ENCODE measurements at places on chromosomes 11 and 22.

GRCh38 chr11:68004551-68005335 is 846 bp upstream of the UNC93B1 start:
- no peak for DNase-seq

DNA sequence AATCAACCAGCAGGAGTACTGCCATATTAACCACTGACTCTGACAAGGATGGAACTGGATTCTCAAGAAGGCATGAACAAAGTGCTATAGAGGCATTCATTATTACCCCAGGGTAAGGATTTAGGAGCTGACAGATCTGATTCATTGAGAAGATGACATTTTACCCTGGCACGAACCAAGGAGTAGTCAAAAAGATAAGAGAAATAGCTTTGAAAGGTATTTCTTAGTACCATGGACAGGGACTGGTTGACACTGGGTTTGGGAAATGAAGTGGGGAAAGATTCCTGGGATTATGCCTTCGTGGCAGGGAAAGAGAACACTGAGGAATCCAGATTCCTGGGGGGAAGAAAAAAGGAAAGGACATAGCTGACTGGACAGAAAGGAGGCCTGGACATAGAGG is 5.1 kb upstream of the SAAL1 start:
- DNase-seq = no peak

- no peak for DNase-seq
Measured at GRCh38 chr11:17161515-17161914, 46.3 kb downstream of the PIK3C2A start.

DNA sequence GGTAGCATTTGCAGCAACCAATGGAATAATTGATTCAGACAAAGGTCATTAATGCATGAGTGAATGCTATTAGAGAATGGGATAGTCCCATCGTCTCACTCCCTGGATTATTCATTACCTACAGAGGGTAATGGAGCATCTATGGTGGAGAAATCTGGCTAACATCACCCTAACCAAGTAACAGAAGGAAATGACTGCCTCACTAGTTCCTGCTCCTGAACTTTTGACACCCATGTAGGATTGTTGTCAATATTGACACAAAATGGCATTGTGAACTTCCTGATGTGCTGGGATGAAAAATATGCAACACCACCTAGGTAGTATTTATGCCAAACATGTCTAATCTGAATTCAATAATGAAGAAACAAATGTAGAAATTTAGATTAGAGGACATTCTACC is 44.0 kb upstream of the KIRREL3 start:
- DNase-seq = no peak

DNA sequence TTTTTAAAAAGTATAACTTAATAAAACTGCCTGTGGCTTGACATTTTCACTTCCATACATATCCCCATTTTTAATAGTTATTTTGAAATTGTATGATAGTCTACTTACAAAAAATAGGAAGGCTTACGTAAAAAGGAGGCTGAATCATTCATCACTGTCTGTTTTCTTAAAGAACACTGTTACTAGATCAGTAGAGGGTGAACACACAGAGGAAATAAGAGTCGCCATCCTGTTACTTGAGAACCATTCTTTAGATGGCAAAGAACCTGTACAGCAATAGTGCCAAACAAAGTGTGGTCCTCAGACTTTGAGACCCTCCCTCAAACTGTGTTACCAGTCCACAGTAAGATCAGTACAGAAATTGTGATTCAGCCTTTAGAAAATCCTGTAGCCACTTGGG is 180.7 kb downstream of the PGR start:
- DNase-seq = no peak

GRCh38 chr11:121610706-121611105 is 157.9 kb upstream of the SORL1-AS1 start:
- DNase-seq = no peak

- DNase-seq = no peak
Measured at GRCh38 chr22:23626286-23626975, 5.7 kb downstream of the DRICH1 start.

GRCh38 chr11:121692236-121692635 is 239.5 kb upstream of the SORL1-AS1 start:
- no peak for DNase-seq

DNA sequence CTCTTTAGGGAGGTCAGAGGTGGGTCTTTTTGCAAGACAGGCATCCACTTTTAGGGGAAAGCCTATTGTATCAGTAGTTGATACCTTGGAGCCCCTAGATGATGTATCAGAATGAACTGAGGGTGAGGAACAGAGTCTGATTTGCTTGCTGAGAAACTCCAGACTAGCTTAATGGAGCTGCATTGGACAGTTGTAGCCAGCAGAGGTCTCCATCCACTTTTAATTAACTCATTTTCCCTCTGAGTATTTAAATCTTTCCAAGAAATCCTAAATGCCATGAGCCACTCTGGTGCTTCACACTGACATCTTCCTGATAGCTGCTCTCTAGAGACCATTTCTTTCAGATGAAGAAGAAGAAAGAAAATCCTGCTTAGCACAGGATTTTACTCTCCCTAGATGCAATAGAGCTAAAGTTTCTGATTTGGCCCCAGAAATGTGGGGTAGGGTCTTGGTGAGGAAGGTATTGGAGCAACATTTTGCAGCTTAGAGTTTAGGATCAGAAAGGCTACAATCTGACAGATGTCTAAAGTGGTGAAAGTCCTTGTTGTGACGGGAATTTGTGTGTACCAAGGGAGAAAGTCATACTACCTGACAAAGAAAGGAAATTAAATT is 38.0 kb downstream of the EXT2 start:
- no peak for DNase-seq

GRCh38 chr11:23974051-23974450 is 522.8 kb upstream of the LUZP2 start:
- DNase-seq = no peak

DNA sequence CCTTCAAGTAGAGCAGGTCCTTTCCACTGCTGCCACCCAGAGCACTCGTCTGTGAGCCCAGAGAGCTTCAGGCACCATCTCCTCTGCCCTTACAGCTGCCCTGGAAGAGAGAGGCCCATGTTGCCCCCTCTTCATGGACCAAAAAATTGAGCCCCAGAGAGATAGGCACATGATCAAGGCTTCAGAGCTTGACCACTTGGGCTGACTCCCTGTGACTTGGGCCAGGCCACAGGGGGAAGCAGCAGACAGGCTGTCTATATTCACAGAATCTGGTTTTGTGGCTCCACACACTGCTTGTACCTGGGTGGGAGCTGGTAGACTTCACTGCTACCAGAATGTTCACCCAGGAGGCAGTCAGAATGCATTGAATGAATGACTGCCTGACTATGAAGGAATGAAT is 58.2 kb downstream of the SMIM38 start:
- no peak for DNase-seq

GRCh38 chr11:31355131-31355530 is 14.4 kb downstream of the DCDC1 start:
- DNase-seq = no peak

DNA sequence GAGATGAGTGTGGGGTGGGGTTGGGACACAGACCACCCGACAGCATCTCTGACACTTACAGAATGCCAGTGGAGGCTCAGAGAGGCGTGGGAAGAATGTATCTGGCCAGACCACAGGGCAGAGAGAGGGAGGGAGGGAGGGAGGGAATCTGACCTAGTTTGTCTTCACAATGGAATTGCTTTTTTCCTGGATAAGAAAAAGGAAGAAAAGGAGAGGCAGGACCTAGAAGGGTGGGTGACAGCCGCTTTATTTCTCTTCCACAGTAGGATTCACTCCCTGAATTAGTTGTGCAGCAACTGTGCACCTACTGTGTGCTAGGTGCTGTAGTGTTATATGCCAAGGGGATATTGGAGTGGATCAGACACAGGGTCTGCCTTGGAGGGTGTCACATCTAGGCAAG is 3.7 kb downstream of the KCNK4 start:
- DNase-seq = no peak

GRCh38 chr11:17314904-17315426 is 36.6 kb upstream of the NCR3LG1 start:
- DNase-seq = no peak

DNA sequence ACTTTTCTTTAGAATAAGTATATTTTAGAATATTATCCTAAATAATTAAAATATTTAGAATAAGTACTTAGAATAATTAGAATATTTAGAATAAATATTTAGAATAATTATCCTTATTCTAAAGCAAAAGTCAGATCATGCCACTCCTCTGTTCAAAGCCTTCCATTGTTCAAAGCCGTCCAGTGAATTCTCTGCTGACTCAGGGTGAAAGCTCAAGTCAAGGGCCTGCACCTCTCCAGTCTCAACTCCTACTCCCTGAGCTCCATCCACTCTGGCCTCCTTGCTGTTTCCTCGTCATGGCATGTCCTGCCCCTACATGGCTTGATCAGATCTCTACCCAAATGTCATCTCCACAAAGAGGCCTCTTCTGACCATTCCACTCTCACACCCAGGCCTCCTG is 30.0 kb downstream of the PLEKHA7 start:
- no peak for DNase-seq

GRCh38 chr11:45056529-45056928 is 89.9 kb upstream of the PRDM11 start:
- DNase-seq = no peak

DNA sequence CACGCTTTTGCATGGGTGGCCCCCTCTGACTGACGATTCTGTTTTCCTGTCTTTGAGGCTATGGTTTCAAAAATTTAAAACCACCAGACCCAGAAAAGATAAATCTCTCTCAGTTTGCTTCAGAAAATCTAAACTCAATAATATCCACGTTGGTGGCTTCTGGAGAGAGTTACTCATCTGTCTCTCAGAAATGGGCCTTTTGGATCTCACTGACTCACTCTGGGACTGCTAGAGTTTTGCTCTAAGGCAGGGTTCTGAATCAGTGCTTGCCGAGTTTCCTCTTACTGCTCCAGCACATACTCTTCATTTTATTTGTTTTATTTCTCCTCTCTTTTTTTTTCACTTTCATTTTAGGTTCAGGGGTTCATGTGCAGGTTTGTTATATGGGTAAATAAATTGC is 305.7 kb downstream of the BLID start:
- DNase-seq = no peak

DNA sequence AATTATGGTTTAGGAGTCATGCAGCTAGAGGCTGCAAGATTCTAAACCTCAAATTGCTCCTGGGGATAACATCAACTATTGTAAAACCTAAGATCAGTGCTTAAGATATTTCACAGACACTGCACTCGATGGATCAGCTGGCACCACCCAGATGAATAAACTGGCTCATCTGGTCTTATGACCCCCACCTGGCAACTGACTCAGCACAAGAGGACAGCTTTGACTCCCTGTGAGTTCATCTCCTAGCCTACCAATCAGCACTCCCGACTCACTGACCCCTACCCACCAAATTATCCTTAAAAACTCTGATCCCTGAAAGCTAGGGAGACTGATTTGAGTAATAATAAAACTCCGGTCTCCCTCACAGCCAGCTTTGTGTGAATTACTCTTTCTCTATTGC is 782 bp upstream of the TTC12 start:
- no peak for DNase-seq

DNA sequence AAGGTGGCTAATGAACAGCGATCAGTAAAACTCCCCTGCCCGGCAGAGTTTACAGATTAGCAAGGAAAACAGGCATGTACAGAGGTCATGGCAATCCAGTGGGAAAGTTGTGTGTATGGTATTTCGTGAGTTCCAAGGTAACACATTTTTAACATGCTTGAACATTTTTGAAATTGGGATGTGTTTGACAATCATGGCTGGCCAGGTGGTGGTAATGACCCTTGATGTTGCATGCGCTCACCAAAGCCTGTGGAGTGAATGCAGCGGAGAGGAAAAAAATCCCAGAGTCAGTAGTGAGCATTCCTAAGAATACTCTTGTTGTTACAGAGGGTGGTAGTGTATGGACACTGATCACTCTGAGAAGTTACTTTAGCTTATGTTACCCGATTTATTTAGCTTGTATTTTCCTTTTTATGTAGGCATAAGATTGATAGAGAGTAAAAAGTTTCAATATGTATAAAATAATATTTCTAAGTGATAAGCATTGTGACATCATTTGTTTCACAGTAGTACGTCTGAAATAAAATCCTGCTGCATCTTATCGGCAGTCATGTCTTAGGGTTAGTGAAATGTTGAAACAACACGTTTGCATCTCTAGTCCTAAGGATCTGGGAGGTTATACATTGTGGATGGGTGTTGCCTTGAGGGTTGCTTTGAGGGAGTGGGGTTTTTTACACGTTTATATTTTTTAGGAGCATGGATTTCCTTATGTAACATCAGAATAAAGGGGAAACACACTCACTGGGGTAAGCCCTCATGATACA is 8.7 kb downstream of the TEAD1 start:
- no peak for DNase-seq

- DNase-seq = no peak
Measured at GRCh38 chr11:12377106-12377823, at the start of gene PARVA. Gene PARVA (plus strand): TSS chr11:12377571. CDS start chr11:12377648, 77 bp downstream.

DNA sequence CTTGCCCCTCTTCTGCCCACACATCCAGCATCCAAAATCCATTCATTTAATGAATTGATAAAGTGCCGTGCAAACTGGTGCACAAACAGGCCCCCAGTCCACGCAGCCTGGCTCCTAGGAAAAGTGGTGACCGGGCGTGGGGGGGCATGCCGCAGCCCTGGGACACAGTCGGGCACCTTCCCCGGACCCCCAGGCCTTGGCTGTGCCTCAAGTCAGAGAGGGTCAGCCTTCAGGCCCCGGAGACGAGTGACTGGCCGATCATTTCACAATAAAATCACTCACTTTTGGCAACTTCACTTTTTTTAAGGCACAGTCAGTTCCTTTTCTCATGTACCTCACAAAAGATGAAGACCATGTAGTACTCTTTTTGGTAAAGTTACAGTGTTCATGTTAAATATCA is 8.0 kb downstream of the CDPF1 start:
- DNase-seq = no peak

DNA sequence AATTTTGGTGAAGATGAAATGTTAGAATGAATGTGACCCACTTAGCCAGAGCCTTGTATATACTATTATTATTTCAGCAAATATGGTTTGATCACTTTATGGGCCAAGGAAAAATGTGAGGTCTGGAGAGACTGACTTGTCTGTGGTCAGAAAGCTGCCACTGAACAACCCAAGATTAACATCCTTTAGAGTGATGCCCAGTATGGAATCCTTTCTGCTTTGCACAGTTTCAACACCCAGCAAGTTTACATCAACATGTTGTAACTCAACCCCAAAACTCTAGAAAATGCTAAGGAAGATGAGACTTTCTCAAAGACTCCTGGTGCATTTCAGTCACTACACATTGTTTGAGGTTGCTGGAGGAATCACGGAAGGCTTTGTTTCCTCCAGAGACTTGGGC is 107.7 kb downstream of the SNX19 start:
- DNase-seq = no peak

- DNase-seq = no peak
Measured at GRCh38 chr11:28727254-28727653, 619.1 kb downstream of the METTL15 start.

DNA sequence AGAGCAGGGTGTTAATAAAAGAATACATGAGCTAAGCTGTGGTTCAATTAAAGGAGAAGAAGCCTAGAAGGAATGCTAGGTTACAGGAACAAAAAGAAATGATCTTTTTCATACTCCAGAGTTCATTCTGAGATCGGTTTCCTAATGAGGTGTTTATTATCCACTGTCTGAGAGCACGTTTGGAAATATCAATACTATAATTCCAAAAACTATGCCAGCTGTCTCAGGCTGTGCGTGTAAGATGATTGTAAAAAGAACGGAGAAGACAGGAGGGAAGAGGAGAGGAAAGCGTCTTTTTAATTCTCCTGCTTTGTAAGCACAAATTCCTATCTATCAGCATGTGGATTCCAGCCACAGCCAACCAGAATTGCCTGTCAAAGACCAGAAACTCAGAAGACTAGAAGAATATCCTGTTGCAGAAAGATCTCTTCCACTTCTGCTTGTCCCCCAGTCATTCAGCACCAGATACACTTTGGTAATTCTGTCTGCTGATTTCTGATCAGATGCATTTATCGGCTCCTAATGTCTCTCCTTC is 25.7 kb downstream of the APOL5 start:
- no peak for DNase-seq

- DNase-seq = no peak
Measured at GRCh38 chr11:65320386-65321075, 5.9 kb downstream of the CDC42EP2 start.
